ENCODE measurements at places on chromosomes 11 and 22.

GRCh38 chr11:134275534-134276395 is at the start of gene GLB1L3:
TSS of gene GLB1L3 (plus strand) at chr11:134276379. CDS start at chr11:134276741, 362 bp downstream.
- peak; percentile 69 for DNase-seq

- no peak for DNase-seq
Observed at GRCh38 chr22:46415776-46416519, 80.4 kb downstream of the TRMU start.

GRCh38 chr11:78282821-78283220 is 94.1 kb downstream of the USP35 start:
- no peak for DNase-seq

- no peak for DNase-seq
Observed at GRCh38 chr11:109237636-109238035, 184.4 kb upstream of the C11orf87 start.

- DNase-seq, result no peak
Observed at GRCh38 chr11:72583616-72584292, 90.5 kb downstream of the PDE2A start.

- no peak for DNase-seq
Observed at GRCh38 chr22:32535531-32536190, 61.0 kb downstream of the FBXO7 start.

GRCh38 chr11:62169935-62170334 is 20.1 kb upstream of the SCGB1D1 start:
- DNase-seq, result no peak

GRCh38 chr11:34632105-34632791 is 11.4 kb downstream of the EHF start:
- no peak for DNase-seq

DNA sequence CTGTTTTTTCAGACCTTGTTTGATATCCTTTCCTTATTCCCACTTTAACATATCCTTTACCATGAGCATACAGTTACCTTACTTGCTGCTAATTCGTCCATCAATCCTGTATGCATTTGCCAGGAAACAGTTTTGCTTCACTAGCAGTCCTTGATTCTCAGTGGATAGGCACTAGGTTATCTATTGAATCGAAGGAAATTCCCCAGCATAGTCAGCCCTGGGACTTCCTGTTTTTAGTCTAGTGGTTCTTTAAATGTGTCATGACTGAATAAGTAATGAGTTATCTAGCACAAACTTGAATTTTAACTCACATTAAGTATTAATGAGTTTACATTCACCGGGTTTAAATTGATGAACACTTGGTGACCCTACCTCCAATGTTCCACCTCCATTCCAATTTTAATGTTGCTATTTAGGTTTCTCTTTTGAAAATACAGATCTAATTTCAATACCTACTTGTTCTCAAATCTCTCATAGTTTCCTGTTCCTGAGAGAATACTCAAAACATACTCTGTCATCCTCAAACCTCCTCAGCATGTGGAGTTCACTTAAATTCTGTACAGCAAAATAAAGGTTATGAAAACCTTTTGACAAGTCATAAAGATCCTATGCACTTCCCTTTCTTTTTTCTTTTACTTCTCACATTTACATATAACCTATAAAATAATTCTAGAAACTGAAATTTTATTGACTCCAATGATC is 1375.1 kb upstream of the TENM4 start:
- peak; percentile 60 for DNase-seq

DNA sequence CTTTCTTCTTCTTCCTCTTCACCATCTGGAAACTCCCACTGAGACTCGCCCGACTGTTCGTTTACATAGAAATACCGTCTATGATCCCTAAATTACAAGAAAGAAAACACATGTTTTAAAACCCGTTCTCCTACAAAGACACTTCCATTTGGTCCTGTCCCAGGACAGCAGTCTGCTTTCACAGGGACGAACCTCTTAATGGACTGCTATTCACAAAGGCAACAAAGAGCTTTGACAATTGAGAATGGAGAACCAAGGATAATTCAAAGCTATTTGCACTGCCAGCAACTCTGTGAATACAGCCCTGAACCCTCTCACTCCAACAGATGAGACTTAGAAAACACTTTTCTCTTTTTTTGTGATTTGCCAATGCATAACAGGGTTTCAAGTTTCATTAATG is 16.3 kb upstream of the AGBL2 start:
- no peak for DNase-seq

- no peak for DNase-seq
Observed at GRCh38 chr11:79054636-79055035, 386.2 kb downstream of the TENM4 start.

- DNase-seq, result no peak
Observed at GRCh38 chr11:117544130-117544800, 216.6 kb downstream of the CEP164 start.

DNA sequence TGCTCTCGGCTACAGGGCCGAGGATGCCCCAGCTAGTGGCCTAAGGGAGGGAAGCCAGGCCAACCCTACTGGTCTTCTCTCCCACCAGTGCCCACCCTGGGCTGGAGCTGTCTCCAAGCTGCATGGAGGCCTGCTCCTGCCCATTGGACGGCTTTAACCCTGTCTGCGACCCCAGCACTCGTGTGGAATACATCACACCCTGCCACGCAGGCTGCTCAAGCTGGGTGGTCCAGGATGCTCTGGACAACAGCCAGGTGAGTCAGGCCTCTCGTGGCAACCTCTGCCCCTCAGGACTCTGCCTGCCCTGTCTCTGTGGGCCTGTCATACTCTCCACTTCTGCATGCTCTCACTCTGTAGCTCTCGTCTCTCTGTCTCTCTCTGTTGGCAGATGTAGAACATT is 44.1 kb upstream of the TPBGL start:
- DNase-seq, result no peak

GRCh38 chr11:128862908-128863660 is 4.0 kb downstream of the KCNJ1 start:
- DNase-seq, result no peak

GRCh38 chr11:77038825-77039326 is 4.7 kb downstream of the B3GNT6 start:
- DNase-seq, result no peak

- DNase-seq, result peak; percentile 74
Observed at GRCh38 chr22:44182588-44183286, 2.0 kb downstream of the PARVG start.

GRCh38 chr22:50034126-50035081 is 21.8 kb upstream of the IL17REL start:
- no peak for DNase-seq

- DNase-seq, result no peak
Observed at GRCh38 chr11:132610216-132610615, 922.1 kb downstream of the OPCML start.

DNA sequence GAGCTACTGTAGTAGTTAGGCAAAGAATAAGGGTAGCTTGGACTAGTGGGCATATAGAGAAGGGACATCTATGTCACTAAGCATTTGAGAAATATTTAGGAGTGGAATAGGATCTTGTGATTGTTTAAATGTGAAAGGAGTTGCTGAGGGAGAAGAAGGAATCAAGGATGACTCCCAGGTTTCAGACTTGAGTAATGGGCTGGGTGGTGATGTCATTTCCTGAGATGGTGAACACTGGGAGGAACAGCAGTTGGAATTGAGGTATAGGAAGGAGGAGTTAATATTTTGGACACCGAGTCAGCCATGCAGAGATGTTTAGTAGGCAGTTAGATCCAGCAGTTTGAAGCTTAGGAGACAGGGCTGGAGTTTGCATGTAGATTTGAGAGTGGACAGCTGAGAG is 40.1 kb downstream of the REXO2 start:
- DNase-seq, result no peak

DNA sequence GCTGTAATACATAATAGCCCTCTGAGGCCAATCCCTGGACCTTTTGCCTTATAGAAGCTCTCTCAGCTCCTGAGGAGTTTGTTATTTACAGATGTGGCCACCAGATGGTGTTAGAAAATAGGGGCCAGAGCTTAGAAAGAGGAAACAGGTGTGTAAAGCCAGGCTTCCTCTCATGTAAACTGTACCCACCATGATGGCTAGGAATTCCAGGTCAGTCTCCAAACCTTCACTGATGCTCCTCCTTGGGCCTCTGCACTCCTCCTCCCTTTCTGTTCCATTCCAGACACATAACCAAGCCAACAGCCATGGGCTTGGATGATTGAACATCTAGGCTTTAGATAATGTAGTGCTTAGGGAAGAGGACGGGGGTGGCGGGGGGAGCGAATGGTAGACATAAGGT is 39.7 kb downstream of the USP35 start:
- DNase-seq, result peak; percentile 68

GRCh38 chr11:86335131-86335767 is 33.2 kb downstream of the HIKESHI start:
- no peak for DNase-seq

- no peak for DNase-seq
Observed at GRCh38 chr11:46055371-46055770, 65.9 kb downstream of the PHF21A start.

- no peak for DNase-seq
Observed at GRCh38 chr22:30397656-30398635, 1.1 kb downstream of the SEC14L2 start.

GRCh38 chr11:28674433-28675103 is 566.4 kb downstream of the METTL15 start:
- no peak for DNase-seq

GRCh38 chr11:47186700-47187695 is 764 bp upstream of the PACSIN3 start:
- DNase-seq, result peak; percentile 35

DNA sequence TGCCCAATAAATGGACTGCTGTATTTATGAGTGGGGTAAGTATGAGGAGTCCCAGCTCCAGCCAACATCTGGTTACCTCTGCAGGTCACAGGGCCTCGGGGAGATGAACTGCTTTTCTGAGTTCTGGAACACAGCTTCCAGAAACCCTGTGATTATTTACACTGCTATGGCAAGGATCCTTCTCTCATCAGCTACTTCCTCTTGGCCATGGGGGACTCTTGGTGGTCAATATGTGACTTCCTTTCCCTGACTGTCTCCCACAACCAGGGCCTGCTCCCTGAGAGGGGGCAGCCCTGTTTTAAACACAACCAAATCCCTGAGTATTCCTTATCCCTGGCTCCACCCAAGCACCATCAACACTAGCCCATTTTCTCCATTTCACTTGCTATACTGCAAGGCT is 10.0 kb downstream of the RHOG start:
- DNase-seq, result peak; percentile 44

- no peak for DNase-seq
Observed at GRCh38 chr11:61152816-61153592, 8.2 kb downstream of the VPS37C start.

- no peak for DNase-seq
Observed at GRCh38 chr11:94958121-94958696, 15.1 kb downstream of the CWC15 start.

GRCh38 chr11:95950905-95951304 is 27.0 kb upstream of the MTMR2 start:
- no peak for DNase-seq

- DNase-seq, result no peak
Observed at GRCh38 chr11:76766521-76766920, 16.6 kb upstream of the TSKU start.

DNA sequence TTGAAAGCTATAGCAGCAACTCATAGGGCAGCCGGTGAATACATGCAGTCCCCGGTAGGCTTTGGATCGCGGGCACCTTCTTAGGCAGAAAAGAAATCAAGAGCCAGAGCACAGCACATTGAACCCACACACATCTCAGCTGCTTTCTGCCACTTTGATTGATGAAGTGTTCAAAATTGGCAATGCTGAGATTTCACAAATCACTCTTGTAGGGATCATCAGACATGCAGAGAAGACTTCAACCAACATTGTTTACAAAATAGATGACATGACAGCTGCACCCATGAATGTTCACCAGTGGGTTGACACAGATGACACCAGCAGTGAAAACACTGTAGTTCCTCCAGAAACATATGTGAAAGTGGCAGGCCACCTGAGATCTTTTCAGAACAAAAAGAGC is 350.2 kb upstream of the ARHGAP42 start:
- DNase-seq, result no peak

- peak; percentile 87 for DNase-seq
Observed at GRCh38 chr11:7495882-7496551, 10.7 kb downstream of the OLFML1 start.

DNA sequence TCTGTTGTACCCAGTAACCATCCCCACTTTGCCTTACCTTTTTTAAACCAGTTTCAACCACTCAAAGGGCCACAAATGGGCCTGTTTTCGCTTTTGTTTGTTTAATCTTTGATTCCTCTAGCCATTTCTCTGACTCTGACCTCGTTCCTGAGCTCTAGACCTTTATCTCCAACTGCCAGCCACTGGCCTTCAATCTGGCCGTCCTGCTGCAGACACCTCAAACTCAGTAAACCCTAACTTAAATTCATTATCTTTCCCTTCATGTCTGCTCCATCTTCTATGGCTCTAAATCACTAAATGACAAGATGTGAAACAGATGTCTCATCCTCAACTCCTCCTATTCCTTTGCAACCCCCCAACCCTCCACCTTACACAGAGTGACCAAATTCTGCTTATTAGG is 1.3 kb upstream of the GDPD4 start:
- no peak for DNase-seq

DNA sequence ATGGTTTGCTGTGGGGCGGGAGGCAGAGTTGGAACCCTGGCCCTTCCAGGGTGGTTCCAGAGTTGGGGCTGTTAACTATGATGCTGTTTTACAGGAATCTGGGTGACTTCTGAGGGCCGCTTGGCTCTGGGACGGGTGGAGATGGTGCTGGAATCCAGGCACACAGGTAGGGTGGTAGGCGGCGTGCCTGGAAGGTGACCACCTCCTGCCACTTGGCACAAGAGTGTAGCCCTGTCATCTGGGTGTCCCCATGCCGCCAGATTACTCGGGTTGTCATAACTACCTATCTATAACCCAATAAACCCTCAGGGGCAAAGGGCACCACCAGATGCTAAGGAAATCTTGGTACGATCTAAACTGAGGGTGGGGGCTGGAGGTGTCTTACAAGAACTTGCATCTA is 1.3 kb downstream of the CARS1 start:
- no peak for DNase-seq

DNA sequence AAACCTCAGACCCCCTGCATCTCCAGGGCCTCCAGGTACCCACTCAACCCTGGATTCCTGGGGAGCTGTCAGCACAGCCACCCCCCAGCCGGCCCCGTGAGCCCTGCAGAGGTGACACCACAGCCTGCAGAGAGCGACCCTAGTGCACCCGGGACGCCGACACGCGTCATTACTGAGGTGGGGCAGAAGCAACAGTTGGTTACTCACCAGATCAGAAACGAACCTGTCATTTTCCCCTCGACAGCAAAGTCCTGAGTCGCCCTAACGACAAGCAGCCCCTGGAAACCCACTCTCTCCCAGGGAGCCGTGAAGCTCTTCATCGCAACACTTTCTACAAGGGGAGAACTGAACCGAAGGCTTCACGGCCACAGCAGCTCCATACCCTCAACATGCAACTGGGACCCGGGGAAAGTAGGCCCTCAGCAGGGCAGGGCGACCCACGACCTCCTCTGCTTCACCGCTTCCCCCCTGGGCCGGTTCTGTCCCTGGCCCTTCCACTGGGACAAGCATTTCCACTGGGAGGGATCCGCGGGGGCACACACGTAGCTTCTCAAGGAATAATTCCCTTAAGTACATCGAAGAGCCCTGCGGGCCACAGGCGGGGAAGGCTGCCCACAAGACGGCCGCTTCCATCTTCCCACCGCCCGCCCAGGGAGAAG is 1.6 kb downstream of the BRD1 start:
- peak; percentile 55 for DNase-seq

All from suppressor macrophage treated with lipopolysaccharide for 1 hour (primary cell).